Activated naive CD4-positive, alpha-beta T cell treated with Interleukin-2 at 50 U/mL for 16 hours (primary cell): ENCODE measurements at places on chromosomes 2 and 18.

DNA sequence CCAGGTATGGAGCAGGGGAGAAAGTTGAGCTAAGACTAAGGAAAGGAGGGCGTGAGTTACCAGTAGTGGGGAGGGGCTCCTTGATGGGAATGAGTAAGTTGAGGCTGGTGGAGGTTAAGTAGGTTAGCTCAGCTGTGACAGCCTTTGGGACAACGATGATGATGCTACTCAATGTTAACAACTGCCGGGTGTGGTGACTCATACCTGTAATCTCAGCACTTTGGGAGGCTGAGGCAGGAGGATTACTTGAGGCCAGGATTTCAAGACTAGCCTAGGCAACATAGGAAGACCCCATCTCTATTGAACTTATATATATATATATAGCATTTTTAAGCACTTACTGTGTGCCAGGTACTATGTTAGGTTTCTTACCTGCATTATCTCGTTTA, 48.4 kb downstream of the HK2 start:
- DNase-seq = no peak

- no peak for DNase-seq
Measured at GRCh38 chr2:10934308-10934978, 22.7 kb downstream of the KCNF1 start.

GRCh38 chr2:71327916-71328315, 3.7 kb upstream of the ZNF638 start:
- DNase-seq = no peak

DNA sequence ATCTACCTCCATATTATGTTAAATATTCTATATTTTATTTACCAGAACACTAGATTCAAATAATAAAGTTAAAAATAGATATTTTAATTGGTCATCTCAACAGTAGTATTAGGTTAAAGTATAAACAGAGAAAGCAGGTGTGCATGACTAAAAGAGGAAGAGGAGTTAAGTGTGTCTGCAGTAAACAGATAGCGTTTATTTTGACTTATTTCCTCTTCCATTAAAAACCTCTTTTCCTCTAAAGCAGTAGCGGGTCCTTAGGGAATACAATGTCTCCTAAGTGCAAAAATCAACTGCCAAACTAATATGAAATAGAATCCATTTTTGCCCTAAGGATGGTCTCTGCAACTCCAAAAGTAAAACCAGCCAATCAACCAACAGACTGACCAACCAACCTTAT, 27.7 kb downstream of the EIF2AK3 start:
- DNase-seq = no peak

GRCh38 chr2:75375646-75376582, 176.6 kb upstream of the TACR1 start:
- no peak for DNase-seq

GRCh38 chr2:194166818-194167217, 1490.2 kb upstream of the SLC39A10 start:
- DNase-seq = no peak

DNA sequence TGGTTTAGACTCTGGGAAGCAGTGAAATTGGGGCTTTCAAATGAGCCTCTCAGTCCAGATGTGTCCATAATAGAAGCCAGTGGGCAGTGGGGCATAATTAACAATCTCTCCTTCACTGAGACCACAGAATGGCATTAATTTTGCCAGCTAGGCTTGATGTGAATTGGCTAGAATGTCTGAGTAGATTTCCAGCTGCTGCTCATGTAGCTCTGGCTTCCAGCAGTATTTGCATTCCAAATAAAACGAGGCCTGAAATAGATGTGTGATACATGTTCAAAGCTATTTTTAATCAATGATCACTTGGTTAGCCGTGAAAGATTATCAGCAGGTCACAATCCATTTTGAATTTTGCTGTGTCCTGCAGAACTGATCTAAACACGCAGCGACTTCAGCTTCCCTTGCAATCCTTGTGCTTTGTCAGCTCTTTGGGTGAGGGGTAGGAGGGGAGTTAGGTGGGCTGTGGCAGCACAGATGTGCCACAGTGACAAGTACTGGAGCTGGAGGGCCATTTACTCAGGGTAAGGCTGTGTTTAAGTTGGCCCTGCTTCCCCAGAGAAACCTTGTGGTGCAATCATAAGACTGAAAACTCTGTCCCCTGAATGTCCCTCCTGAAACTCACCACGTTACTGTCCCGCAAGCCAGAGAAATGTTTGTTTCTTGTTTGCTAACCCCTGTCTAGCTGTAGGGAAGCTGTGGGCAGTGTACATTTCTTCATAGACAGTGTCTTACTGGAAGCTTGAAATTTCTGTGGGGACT, 56.9 kb upstream of the TMEM178A start:
- no peak for DNase-seq

GRCh38 chr2:168804214-168804613, 1.8 kb downstream of the NOSTRIN start:
- no peak for DNase-seq

- DNase-seq = no peak
Measured at GRCh38 chr2:39228413-39229209, 15.2 kb downstream of the CDKL4 start.

DNA sequence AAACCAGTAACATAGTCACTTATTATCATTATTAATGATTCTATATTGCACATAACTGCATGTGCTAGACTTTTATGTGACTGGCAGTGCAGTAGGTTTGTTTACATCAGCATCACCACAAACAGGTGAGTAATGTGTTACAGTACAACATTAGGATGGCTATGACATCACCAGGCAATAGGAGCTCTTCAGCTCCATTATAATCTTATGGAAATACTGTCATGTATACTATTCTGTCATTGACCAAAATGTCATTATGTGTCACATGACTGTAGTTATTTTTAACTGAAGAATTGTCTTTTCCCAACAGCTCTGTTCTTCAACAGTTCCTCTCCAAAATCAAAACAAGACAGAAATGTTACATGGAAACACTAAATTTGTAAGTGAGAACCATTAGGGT, 96.3 kb downstream of the C18orf54 start:
- DNase-seq = no peak

- DNase-seq = no peak
Measured at GRCh38 chr2:184114439-184114838, 483.9 kb upstream of the ZNF804A start.

GRCh38 chr18:58860747-58861231, 3.9 kb upstream of the ZNF532 start:
- DNase-seq = no peak
